Activated naive CD4-positive, alpha-beta T cell treated with anti-CD3 and anti-CD28 coated beads for 36 hours (primary cell): ENCODE measurements at places on chromosomes 4 and X.

- no peak for DNase-seq
Observed at GRCh38 chr4:19575924-19576323, 675.8 kb upstream of the SLIT2 start.

GRCh38 chr4:169033660-169034059 lies 23.6 kb upstream of the CBR4 start:
- DNase-seq: no peak

DNA sequence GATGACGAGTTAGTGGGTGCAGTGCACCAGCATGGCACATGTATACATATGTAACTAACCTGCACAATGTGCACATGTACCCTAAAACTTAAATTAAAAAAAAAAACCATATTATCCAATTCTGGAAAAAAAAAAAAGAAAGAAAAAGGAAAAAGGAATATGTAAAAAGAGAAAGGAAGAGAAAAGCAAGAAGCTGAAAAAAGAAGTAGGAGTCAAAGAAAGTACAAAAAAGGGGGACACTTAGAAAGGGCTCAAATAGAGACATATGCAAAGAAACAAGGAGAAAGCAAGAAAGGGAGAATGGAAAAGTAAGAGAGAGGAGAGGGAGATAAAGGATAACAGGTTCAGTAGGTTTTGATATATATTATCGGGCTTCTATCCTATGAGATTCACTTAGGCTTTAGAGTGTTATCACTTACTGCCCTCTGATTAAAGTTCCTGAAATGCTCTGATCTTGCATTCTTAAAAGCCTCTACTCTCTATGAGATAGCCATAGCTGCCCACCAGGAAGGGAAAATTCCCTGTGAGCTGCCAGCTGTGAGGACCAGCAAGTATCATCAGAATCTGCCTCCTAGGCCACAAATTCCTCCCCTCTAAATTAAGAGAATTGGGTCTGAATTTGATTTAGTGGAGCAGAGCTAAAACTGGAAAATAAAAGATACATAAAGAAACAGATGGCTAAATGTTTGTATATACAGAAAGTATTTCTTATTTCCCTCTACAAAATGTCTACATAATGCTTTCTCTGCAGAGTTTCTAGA lies 95.2 kb downstream of the AMMECR1 start:
- no peak for DNase-seq

- DNase-seq: no peak
Observed at GRCh38 chr4:90080116-90080515, 47.1 kb upstream of the CCSER1 start.

- DNase-seq: no peak
Observed at GRCh38 chr4:93267747-93268146, 560.8 kb upstream of the ATOH1 start.

- DNase-seq: peak; percentile 39
Observed at GRCh38 chrX:154695911-154696675, 42.7 kb upstream of the CTAG2 start.

- DNase-seq: no peak
Observed at GRCh38 chr4:998096-998691, 5.0 kb upstream of the SLC26A1 start.

- no peak for DNase-seq
Observed at GRCh38 chr4:118226311-118227010, 126.3 kb downstream of the PRSS12 start.

DNA sequence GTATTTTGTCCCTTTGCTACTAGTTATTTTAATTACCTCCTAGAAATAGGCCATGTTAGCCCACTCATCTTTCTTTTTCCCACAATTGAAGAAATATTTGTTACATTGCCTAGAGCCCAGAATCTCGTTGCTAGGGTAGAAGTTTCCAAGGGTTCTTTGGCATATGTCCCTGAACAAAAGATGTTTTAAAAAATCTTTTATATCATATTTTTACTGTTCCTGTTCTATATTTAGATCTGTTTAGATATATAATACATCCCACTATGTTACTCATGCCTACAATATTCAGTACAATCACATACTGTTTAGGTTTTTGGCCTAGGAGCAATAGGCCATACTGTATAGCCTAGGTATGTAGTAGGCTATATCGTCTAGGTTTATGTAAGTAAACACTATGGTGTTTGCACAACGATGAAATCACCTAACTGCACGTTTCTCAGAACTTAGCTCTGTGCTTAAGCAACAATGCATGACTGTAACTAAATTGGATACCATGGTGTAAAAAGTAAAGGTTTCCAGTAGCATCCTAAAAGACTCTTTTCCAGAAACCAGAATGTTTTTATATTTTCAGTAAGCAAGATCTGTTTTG lies 236.0 kb upstream of the SLIT2 start:
- DNase-seq: no peak

DNA sequence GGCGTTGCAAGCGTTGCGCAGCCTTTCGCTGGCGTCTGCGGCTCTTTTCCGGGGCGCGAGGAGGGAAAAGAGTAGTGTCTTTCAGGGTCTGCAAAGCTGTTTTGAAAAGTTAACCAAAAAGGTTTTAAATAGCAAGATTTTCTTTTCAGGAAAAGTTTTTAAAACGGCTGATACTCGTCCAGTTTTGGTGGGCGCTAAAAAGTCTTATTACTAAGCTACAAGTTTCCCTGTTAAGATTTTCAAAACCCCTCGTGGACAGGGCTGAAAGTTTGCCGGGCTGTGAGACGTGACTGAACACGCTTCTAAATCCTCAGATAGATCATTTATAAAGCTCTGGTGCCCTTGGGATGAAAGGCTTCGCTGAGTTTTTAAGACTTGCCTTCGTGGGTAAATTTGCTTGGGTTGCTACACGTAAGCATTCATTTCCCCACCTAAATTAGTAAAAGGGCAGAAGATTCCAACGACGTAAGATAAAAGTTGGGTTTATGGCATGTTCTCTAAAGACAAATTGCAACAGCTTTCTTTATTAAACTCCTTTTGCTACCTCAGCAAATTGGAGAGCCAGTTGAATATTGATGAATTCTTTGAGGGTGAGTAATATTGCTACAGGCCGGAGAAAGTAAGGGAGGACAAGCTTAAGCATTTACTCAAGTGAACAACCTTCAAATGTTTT lies 91.5 kb downstream of the HPRT1 start:
- DNase-seq: no peak

DNA sequence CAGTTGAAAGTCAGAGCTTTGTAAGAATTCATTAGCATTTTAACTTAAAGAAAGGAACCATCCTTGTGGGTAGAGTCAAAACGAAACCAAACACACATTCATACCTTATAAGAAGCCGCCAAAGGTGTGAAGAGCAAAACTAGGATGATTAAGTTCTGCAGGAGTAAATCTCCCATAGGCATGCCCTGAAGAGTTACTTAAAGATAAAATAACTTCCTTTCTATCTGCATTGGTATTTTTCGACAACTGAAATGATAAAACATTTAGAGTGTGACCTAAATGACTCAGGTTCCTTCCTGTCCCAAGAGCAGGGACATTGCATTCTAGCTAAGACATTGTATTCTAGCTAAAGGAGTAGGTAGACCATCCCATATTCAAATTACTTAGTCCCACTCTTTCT lies 75.3 kb downstream of the BCOR start:
- peak; percentile 16 for DNase-seq

DNA sequence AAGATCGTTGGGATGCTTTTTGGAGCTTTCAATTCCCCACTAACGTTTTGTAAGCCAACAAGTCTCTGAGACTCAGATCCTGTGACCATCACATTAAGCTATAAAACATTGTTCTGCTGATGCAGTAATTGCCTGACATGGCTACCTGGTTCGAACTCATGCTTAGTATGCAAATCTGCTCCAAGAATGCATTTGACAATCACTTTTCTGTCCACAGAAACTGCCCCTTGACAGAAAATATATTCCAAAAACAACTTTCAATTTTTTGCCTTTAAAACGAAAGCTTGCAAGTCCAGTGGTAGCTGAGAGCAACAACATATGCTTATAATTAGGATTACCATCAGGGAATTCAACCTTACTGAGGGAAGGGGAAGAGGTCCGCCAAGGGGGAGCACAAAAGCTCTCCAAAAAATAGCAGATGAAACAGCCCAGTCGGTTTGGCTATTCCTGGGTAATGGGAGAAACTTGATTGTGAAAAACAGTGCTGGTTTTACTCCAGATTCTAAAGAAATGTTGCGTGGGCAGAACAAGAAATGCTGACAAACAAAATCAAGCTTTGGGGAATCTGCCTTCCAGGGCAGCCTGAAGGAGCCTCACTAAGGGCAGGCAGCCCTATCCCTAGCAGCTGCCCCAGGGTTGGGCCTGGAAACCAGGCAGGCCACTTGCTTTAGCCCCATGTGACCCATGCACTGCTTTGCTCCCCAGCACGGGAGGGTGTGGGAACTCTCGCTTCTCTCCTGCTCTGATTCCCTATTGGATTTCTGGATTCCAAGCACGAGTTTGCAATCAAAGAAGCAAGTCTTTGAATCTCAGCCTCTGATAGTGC lies 160.7 kb upstream of the LDB2 start:
- no peak for DNase-seq

GRCh38 chrX:150934453-150934852 lies 36.0 kb upstream of the CD99L2 start:
- no peak for DNase-seq

DNA sequence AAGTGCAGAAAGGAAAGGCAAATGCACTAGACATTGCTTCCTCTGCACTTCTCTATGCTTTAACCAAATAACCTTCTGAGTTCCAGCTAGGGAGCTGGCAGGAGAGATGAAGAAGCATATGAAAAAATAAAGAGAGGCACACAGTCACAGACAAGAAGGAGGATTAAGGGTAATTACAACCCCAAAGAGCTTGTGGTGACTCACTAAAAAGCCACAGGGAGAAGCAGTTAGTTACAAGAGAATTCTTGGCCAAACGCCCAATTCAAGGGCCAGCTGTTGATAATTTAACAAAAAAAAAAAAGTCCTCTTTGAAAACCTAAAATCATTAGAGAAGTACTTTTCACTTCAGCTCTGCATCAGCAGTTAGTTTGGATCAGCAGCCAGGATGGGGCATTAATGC lies 478.0 kb downstream of the KCNIP4 start:
- DNase-seq: no peak

- DNase-seq: no peak
Observed at GRCh38 chr4:6961496-6962210, 52.0 kb downstream of the TBC1D14 start.

DNA sequence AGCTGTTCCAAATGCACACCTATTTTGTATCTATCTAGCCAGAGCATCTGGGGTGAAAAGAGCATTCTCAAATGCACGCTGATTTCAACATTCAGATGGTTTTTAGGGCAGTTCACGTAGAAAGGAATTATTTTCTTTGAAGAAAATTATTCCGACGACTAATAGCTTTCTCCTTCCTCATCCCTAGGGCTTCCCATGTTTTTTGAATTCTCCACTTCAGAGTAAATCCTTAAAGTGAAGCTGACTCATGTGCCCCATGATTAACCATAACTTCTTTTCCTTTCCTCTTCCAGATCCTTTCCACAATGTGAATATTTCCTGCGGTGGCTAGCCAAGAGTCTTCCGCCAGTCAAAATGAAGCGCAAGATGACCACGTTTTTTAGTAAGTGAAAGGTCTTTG lies 86.7 kb upstream of the PDHA1 start:
- no peak for DNase-seq

GRCh38 chrX:150364347-150365050 lies 1.4 kb downstream of the MAMLD1 start:
- peak; percentile 12 for DNase-seq

DNA sequence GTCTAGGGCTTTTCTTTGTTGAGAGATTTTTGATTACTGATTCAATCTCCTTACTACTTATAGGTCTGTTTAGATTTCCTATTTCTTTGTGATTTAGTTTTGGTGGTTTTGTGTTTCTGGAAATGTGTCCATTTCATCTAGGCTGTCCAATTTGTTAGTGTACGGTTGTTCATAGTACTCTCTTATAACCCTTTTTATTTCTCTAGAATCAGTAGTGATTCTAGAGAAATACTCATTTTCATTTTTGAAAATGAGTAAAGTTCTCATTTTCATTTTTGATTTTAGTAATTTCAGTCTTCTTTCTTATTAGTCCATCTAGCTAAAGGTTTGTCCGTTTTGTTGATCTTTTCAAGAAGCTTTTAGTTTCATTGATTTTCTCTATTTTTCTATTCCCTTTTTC lies 7.5 kb downstream of the IL13RA1 start:
- no peak for DNase-seq

- DNase-seq: no peak
Observed at GRCh38 chr4:32003548-32003947, 1283.4 kb downstream of the PCDH7 start.

- DNase-seq: no peak
Observed at GRCh38 chr4:78032446-78032845, 24.7 kb upstream of the FRAS1 start.

DNA sequence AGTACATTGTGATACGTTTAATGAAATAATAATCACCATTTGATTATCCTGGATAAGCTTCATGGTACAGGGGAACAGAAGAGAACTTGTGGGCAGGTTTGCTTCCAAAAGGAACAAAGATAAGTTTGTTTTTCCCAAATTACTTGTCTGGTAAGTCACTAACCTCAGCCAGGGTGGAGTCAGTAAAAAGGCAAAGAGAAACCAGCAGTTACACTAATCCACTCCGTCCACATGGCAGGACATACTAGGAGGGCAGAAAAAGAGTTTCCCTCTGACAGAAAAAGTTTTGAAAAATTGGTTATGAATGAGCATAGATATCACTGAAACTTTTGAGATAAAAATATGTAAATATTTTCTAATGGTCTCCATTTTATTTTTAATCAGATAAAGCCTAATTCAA lies 285.9 kb downstream of the IL15 start:
- no peak for DNase-seq

- no peak for DNase-seq
Observed at GRCh38 chr4:38495446-38495845, 168.6 kb upstream of the KLF3 start.

DNA sequence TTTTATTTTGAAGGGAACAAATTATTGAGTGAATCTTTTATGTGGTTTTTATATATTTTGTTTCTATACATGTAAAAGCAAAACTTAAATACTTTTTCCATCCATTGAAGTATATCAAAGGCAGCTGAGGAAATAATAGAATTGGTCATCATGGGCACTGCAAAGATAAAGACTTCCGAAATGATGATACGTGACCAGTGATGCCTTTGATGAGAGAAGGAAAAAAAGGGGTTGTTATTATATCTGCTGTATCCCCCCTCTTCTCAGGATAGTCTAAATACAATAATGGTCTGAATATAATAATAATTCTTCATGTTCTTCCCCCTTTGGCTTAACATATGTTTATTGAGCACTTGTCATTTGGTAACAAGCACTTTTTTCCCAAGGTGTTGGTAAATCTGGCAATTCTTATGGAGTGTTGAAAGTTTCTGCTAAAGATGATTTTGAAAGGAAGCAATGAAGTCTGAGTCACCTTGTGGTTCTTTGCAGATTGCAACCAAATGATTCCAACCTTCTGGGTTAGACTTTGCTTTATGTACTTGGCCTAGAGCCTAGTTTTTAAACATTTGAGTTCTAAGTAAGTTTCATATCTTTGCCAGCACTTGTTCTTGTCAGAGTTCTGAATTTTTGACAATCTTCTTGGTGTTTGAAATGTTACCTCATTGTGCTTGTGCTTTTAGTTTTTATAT lies 60.8 kb downstream of the USP9X start:
- no peak for DNase-seq

DNA sequence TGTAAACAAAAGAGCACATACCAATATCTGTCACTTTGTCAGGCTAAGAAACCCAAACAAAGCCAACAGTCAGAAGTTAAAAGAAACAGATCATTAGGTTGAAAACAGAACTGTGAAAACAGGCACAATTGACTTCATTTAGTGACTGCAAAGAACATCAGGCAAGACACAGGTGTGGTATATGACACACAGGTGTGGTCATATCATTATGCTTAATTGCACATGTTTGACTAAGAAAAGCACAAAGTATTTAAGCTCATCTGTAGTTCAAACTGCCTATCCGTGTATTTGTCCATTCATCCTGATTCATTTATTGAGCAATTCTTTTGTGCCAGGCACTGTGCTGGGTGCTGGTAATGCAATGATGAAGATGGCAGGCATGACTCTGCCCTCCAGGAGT lies 150.7 kb downstream of the DEFB131A start:
- no peak for DNase-seq
